Bronchus fibroblast of lung (primary cell): ENCODE measurements at places on chromosomes 4 and X. TPM values are rescaled to one million over a fixed set of nuclear protein-coding genes. Genes with fewer than 3 reads are reported as not detected.

Gene RTL3
- 0.30 and 0.50 TPM in 2 replicates for total RNA-seq

Gene FRAS1
- total RNA-seq: 0.17 and 0.30 TPM in 2 replicates

Gene PCDH18
- total RNA-seq: 70.1 and 73.0 TPM in 2 replicates

Gene RHOXF2B
- total RNA-seq: not detected in 2 replicates

Gene P2RY4
- total RNA-seq: 0.15 TPM in 1 of 2 replicates, not detected in the other

Gene MAGEC2
- not detected in 2 replicates for total RNA-seq

Gene BTC
- total RNA-seq: 0.30 and 0.34 TPM in 2 replicates

Gene FMR1NB
- total RNA-seq: not detected in 2 replicates

Gene TCEAL5
- total RNA-seq: not detected in 2 replicates

Gene ADH1A
- not detected in 2 replicates for total RNA-seq

Gene CCDC110
- total RNA-seq: 0.45 TPM in 1 of 2 replicates, not detected in the other

Gene HTR2C
- total RNA-seq: not detected in 2 replicates

Gene TCEANC
- 0.67 and 1.3 TPM in 2 replicates for total RNA-seq

Gene EDNRA
- 3.0 and 3.2 TPM in 2 replicates for total RNA-seq

Gene GNRHR
- total RNA-seq: not detected in 2 replicates

Gene JCHAIN
- not detected in 2 replicates for total RNA-seq

Gene ZXDA
- 1.3 and 2.2 TPM in 2 replicates for total RNA-seq

Gene ESX1
- total RNA-seq: not detected in 2 replicates

Gene GPR34
- not detected in 2 replicates for total RNA-seq

Gene TCEAL4
- 25.0 and 29.6 TPM in 2 replicates for total RNA-seq

Gene SGCB
- total RNA-seq: 16.0 and 16.4 TPM in 2 replicates

Gene SOX3
- 0.15 and 0.67 TPM in 2 replicates for total RNA-seq

Gene CLDN34
- total RNA-seq: not detected in 2 replicates

Gene TIMM17B
- total RNA-seq: 58.7 and 71.3 TPM in 2 replicates

Gene SYTL5
- total RNA-seq: 0.15 and 0.17 TPM in 2 replicates

Gene PDGFC
- total RNA-seq: 29.4 and 37.5 TPM in 2 replicates

Gene SYP
- 0.15 and 0.17 TPM in 2 replicates for total RNA-seq

Gene PCYT1B
- total RNA-seq: 2.5 and 3.2 TPM in 2 replicates

Gene MMRN1
- not detected in 2 replicates for total RNA-seq

Gene GPR50
- not detected in 2 replicates for total RNA-seq

Gene STK26
- 5.9 and 8.2 TPM in 2 replicates for total RNA-seq

Gene FAM184B
- under 0.01 TPM in 1 of 2 replicates, not detected in the other for total RNA-seq

Gene KLF3
- total RNA-seq: 11.4 and 12.4 TPM in 2 replicates

Gene FAM90A26
- not detected in 2 replicates for total RNA-seq

Gene PNMA5
- total RNA-seq: not detected in 2 replicates

Gene CSAG1
- not detected in 2 replicates for total RNA-seq

Gene MGAT4D
- total RNA-seq: not detected in 2 replicates

Gene AMBN
- not detected in 2 replicates for total RNA-seq

Gene UGT2B11
- total RNA-seq: not detected in 2 replicates

Gene PHOX2B
- total RNA-seq: not detected in 2 replicates

Gene YTHDC1
- 20.5 and 21.4 TPM in 2 replicates for total RNA-seq

Gene TLR7
- total RNA-seq: not detected in 2 replicates

Gene TSPAN5
- total RNA-seq: 55.6 and 61.7 TPM in 2 replicates

Gene SLAIN2
- 38.8 and 39.5 TPM in 2 replicates for total RNA-seq

Gene FANCB
- total RNA-seq: 3.0 and 3.9 TPM in 2 replicates

Gene MAML3
- 1.7 and 1.8 TPM in 2 replicates for total RNA-seq

Gene SHOX
- not detected in 2 replicates for total RNA-seq

Gene TMEM150C
- 0.30 and 0.34 TPM in 2 replicates for total RNA-seq

Gene GRIA2
- not detected in 2 replicates for total RNA-seq

Gene SSX3
- total RNA-seq: not detected in 2 replicates

Gene PDE6B
- 2.5 and 6.7 TPM in 2 replicates for total RNA-seq

Gene REPS2
- total RNA-seq: 0.74 and 1.0 TPM in 2 replicates

Gene ABCD1
- total RNA-seq: 10.3 and 11.9 TPM in 2 replicates
